ENCODE measurements at places on chromosomes 6 and 20.

GRCh38 chr20:51023617-51024155 lies 779 bp upstream of the KCNG1 start:
- no peak for DNase-seq

DNA sequence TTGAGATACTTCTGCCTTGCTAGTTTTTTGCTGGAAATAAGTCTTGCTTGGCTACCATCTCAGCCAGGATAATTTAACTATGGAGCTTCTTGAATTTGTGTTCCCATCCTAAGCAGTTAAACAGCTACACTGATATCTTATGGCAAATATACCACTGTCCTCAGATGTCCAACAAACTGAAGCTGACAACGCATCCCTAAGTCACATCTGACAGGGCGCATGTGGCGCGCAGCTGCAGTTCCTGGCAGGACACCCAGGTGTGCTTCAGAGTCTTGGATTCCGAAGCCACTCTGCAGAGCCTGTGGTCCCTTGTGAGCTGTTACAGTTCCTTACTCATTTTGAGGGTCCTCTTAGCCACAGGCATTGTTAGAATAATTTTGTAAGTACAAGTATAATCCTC lies 127.9 kb downstream of the WDR27 start:
- DNase-seq = no peak

GRCh38 chr6:145621776-145622175 lies 113.5 kb downstream of the EPM2A start:
- DNase-seq = no peak

- DNase-seq = no peak
These were observed 40.4 kb upstream of the TMEM170B start for GRCh38 chr6:11497107-11497506.

- DNase-seq = no peak
These were observed 249.4 kb downstream of the ATXN1 start for GRCh38 chr6:16511723-16512489.

GRCh38 chr6:43180985-43181384 lies 1.0 kb upstream of the CUL9 start:
- DNase-seq = peak; percentile 10

GRCh38 chr20:47295921-47296426 lies 60.5 kb downstream of the ZMYND8 start:
- peak; percentile 58 for DNase-seq

DNA sequence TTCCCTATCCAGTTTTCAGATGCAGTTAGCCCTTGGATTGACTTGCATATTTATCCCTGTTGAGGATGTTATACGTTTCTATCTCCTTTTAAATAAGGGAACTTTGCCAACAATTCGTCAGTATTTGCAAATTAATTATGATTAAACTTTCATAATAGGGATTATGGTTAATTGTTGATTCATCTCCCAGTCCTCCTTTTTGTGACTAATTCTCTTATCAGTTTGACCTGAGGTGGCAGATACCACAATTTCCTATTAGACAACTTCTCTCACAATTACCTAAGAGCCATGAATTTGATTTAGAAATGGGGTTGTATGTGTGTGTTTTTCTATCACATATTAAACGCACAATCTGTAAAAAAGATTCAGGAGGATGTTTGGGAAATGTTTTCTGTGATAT lies 172.9 kb downstream of the LAMA2 start:
- no peak for DNase-seq

DNA sequence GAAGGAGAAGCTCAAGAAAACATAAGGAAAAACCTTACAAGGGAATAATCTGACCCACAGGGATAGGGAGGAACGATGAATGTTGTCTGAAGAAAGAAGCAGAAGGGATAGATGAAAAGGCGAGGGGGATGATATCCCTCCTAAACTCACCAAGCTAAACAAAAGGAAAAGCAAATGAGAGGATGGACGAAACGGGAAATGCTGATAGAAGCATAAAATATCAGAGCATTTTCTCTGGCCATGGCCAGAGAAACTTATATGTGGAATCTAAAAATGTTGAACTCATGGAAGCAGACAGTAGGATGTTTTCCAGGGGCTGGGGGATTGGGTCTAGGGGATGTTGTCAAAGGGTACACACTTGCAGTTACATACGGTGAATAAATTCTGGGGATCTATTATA lies 148.4 kb upstream of the FOXQ1 start:
- no peak for DNase-seq

GRCh38 chr6:131255434-131255833 lies 120.2 kb downstream of the AKAP7 start:
- no peak for DNase-seq

DNA sequence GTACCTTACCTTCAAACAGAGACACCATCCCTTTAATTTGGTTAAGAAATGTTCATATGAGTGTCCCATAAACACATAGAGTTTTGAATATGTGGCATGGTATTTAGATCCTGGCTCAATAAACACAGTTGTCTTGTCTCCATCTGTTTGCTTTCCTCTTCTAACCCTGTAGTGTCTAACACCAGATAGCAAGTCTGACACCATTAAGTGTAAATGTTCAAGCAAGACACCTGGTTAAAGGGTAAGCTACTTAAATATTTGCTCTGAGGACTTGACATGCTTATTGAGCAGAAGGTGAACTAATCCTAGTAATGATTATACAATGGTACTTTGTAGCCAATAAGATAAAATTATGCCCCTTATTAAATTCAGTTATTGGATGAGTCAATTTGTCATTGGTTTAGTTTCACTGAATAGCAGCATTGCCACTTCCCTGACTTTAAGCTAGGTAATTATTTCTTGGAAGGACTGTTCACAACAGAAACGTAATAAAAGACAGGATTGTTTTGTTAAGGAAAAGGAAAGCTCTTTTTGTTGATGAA lies 26.9 kb upstream of the GOPC start:
- no peak for DNase-seq

All from cardiac fibroblast (primary cell).